ENCODE measurements at places on chromosomes 6 and 20.
A peak's percentile ranks its signal among the peaks of the same experiment; 100 is the strongest.

GRCh38 chr6:167266830-167267555 lies 24.1 kb upstream of the UNC93A start:
- DNase-seq, result no peak

DNA sequence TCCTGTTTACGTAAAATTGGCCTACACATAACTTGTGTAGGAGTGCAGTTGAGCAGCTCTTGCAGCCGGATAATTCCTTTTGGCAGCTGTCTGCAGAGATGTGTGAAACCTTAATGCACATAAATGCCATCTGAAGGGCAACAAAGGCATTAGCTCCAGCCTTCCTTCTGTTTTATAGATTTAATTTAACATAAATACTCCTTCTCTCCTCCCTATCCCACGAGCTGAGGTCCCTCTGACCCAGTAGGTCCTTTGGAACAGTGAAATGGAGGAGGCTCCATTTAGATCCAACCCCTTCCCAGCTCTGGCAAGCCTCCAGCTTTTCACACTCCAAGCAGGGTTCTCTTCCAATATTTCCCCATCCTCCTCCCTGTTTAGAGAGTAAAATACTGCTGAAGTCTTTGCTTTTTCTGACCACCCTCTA lies 6.5 kb downstream of the PLEKHG1 start:
- no peak for DNase-seq

DNA sequence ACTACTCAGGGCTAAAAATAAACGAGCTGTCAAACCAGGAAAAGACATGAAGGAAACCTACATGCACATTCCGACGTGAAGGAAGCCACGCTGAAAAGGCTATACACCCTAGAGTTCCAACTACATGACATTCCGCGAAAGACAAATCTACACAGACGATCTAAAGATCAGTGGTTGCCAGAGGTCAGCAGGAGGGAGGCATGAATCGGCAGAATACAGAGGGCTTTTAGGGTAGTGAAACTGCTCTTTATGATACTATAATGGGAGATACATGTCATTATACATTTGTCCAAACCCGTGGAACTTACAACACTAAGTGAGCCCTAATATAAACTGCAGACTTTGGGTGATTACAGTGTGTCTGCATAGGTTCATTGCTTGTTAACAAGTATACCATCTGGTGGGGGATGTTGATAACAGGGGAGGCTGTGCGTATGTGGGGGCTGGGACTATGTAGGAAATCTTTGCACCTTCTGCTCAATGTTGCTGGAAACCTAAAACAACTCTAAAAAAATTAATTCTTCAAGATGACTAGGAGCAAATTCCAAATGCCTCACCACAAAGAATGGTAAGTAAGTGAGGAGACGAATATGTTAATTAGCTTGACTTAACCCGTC lies 132.2 kb upstream of the CDH4 start:
- no peak for DNase-seq

DNA sequence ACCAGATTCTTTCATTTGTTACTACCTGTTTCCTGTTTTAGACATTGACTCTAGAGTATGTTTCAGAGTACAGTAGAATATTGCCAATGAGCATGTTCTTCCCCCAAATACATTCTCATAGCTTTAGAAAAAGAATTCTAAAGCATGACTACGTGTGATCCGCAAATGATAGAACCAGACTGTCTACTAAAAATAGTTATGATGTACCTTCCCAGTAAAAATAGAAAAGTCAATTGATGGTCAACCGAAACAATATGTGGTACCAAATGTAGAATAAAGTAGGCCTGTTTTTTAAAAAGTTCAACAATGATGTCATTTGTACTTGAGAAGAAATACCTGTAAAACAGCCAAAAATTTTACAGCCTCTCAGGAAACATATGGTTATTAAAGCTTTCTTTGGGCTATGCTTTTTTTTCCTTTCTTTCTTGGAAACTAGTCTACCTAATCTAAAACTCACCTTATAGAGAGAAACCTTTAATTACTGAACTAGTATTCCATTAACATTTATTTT lies 130.1 kb upstream of the MTHFD1L start:
- no peak for DNase-seq

DNA sequence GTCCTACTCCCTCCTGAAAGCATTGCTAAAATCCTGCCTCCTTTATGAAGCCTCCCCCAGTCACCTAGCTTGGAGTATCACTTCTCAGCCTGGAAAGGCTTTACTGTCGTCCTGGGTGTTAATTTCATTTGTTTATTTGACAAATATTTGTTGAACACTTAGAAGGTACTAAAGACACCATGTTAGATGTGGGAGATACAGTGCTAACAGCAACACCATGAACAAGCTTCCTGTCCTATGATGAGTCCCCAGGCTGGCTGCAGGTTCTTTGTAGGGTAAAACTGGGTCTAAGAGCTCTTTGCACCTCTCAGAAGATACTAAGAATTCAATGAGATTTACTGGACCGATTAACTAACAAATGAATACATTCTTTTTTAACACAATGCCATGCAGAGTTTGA lies 109.2 kb upstream of the TMEM170B start:
- no peak for DNase-seq

DNA sequence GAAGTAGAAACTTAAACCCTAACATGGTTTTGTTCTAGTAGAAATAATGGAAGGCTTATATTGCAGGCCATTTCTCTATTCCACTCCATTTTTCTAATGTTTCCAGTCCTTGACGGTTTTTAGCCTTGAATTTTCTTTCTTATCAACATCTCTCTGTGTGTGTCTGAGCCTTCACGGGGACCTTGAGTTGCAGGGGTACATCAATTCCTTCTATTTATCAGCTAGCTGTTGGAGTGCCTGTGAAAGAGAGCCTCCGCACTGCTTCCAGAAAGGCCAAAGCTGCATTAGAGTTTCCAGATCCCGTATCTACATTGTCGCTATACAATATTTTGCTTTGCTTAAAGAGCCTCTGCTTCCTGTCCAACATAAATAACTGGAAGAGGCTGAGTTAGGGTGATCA lies 5.4 kb upstream of the HSF2 start:
- no peak for DNase-seq

- no peak for DNase-seq
Measured at GRCh38 chr6:28712982-28713381, 187.3 kb downstream of the GPX5 start.

- DNase-seq, result no peak
Measured at GRCh38 chr20:64233725-64234124, 21.8 kb upstream of the PCMTD2 start.

- DNase-seq, result no peak
Measured at GRCh38 chr20:3434232-3434631, 26.8 kb upstream of the DNAAF9 start.

- DNase-seq, result no peak
Measured at GRCh38 chr6:97294451-97294850, 11.4 kb upstream of the MMS22L start.

- DNase-seq, result peak; percentile 74
Measured at GRCh38 chr20:12570371-12570770, 438.4 kb upstream of the SPTLC3 start.

DNA sequence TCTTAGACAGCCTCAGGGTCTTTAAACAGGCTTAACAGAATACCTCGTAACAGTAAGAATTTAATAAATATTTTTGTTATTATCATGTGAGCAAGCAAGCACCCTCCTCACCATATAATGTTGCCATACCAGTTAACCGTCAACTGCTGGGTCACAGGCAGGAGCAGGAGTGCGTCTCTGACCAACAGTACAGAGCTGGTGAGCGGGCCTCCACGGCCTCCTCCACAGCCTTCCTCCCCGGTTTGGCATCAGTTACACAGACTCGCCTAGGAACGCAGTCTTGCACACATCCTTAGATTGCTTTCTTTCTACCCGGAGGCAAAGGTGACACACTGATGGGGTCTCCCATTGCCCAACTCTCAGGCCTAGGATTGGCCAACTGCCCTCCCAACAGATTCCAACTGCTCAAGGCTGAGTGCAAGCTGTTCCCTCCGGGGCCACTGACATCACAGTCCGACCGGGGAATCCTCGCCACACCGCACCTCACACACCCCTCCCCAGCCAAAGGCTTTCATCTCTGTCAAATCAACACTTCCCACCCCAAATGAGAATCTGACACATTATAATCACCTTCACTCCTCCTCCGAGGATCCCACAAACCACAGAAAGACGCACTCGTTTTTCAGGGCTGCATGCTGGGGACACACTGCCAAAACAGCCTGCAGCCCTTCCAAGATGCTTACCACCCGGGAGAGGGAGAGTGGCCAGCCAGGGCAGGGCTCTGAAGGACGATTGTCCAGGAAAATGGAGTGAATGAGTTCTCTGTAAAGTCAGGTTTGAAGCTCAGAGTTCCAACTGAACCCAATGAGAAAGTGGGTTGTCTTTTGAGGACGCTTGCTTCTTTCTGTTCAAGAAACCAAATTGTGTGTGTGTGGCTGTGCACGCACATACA lies 63.2 kb downstream of the PDE10A start:
- DNase-seq, result no peak

GRCh38 chr6:91442342-91442741 lies 855.5 kb upstream of the MAP3K7 start:
- no peak for DNase-seq

DNA sequence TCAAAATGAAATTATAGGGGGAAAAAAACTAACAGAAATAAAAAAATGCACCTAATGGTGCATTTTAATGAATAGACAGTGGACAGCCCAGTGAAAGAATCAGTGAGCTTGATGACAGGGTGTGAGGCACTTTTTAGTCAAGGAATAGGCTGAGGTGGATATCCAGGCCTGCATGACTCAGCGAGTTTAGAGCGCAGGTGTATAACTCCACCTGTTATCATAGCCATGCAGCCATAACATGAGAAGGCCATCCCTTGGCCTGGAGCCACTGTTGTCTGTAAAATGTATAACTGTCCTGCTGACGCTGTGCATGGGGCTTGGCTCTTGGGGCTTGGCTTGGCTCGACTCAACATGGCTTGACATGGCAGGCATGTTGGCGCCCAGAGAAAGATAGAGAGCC lies 331.5 kb upstream of the NOX3 start:
- no peak for DNase-seq

DNA sequence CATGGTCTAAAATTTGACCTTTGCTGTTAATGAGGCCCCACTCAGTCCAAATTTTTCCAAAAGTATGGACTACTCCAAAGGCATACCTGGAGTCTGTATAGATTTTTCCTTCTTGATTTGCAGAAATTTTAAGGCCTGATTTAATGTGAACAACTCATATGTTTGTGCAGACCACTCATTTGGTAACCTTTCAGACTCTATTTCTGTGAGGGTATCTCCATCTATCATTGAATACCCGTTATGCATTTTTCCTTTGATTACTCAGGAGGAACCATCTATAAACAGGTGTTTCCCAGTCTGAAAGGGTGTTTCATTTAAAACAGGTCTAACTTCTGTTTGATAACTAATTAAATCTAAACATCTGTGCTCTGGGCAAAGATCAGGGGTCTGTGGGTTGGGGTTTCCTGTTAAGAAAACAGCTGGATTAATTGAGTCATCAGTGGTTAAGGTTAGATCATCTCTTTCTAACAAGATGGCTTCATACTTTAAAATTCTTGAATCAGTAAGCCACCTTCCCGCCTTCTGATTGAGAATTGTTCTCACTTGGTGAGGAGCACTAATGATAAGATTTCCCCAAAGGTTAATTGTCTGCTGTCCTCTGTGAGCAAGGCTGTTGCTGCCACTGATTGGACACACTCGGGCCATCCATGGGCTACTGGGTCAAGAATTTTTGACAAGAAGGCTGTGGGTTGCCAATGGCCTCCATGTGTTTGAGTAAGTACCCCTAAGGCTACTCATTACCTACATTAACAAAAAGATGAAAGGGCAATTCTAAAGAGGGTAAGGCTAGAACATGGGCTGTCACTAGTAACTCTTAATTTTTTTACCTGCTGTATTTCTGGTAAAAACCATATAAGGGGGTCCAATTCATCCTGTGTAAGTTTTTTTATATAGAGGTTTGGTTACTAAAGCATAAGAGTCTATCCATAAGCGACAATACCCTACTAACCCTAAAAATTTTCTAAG lies 24.1 kb downstream of the HLA-B start:
- no peak for DNase-seq

DNA sequence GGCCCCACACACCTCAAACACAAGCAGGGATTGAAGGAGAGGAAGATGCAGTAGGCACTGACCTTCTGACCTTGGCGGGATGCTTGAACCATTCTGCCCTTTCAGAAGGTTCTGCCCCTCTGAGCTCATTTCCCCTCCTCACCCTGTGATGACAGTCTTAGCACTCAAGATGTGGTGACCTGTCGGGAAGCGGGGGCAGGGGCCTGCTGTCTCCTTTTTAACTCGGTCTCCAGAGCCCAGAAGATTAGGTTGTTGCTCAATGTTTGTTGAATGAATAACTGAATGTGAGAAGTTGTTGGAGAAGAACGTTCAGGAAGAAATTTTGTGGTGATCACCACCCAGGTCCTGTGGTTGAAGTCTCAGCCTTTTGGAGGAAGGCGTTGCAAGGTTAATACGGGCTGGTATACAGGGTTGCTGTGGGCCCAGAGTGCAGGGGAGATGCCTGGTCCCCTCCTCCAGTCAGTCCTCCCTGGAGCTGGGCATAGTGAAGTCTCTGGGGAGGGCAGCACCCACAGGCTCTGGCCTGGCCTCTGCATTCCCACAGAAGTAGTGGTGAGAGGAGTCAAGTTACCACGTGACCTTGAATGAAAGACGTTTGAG lies 49.7 kb upstream of the FUCA2 start:
- no peak for DNase-seq

GRCh38 chr6:16690608-16691142 lies 70.6 kb downstream of the ATXN1 start:
- DNase-seq, result no peak

DNA sequence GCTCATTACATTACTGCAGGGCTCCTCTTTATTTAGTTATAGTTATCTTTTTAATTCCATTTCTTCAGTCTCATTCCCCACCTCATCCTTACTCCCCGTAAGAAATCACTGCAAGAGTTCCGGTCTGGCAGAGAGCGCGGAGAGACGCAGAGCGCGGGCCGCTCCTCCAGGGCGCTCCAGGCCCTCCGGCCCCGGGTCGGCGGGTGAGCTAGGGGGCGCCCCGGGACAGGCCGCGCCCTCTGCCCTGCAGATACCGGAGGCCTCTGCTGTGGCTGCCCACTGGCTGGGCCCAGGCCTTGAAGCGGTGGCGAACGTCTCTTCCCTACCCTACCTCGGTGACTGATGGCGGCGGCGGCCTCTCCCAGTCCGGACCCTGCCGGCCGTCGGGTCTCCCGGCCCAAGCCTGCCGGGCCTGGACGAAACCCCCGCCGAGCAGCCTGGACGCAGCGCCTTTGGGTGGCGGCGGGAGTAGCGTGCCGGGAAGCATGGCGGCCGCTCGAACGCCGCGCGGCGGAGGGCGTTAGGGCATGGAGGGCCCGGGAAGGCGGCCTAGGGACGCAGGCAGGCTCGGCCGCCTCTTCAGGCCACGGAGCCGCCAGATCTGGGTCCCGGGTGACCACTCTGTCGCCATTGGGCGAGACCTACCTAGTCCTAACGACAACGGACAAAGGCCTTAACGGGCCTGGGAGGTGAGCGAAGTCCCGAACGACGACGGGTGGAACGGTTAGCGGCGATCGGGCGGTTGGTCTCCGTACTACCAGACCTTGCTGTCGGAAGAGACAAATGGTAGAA lies 16.4 kb upstream of the HMGN4 start:
- peak; percentile 54 for DNase-seq

DNA sequence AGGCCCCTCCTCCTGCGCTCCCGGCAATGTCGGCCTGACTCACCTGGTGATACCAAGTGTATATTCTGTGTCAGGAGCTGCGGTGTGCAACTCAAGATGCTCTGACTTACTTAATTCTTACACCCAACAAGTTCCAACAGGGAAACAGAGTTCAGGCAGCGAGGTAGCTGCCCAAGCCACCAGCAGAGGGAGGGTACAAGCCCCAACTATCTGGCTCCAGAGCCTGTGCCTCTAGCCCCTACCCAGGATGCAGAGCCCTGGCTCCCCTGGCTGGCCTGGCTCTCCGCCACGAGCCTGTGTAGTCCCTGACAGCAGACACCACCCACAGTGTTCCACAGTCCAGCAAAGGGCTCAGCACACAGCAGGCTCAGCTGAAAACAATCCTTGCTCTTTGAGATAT lies 34.9 kb downstream of the C20orf203 start:
- DNase-seq, result peak; percentile 80

All from BE2C (cell line).